ENCODE measurements at places on chromosomes 7 and 10.

- DNase-seq, result no peak
Observed at GRCh38 chr10:125116652-125117310, 43.6 kb downstream of the CTBP2 start.

DNA sequence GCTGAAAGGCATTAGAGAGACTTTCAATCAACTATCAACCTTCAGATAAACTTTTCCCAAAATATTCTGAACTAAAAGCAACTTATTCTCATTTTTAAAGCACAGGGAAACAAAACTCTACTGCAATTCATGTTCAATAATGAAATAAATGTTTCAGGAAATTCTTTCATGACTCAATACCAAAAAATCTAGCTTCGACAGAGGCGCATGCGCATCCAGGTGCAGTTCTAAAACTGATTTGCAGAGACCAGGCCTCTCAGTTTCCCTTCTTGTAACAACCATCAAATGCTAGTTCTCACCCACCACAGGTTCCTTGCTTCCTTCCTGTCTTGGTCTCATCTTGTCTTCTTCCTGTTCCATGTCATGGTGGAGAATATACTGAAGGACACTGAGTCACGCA lies 55.3 kb upstream of the NRBF2 start:
- DNase-seq, result no peak

DNA sequence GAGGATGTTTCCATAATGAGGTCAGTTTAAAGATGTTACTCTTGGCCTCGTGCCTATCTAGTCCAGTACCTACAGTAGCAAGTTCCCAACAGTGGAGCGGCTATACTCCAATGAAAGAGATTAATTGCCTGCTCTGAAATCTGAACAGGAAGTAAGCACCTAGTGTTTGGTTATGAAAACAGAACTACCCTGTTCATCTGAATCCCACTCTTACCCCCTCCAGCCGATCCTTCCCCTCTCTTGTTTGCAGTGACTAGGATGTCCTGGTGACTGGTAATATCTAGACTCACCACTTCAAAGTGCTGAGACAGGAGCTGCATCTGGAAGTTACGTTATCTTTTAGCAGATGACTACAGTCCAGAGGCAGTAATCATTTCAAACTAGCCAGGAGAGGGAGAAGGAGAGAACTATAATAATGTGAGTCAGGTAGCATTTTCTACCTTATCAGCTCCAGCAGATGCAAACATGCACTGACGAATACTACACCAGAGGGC lies 666.7 kb upstream of the NRP1 start:
- no peak for DNase-seq

DNA sequence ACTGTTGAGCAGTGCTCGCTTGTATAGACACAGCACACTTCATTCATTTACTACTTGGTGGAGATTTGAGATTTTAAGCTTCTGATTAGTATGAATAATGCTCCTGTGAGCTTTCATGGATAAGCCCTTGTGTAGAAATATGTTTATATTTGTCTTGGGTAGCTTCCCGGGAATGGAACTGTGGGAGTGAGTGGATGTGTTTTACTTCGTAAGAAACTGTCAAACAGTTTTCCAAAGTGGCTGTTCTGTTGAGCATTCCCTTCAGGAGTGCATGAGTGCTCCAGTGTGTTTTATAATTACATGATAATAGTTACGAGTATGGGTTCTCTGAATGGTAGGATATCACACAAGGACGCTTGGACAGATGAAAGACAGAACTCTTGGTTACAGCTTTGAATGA lies 49.4 kb downstream of the VWC2 start:
- no peak for DNase-seq

DNA sequence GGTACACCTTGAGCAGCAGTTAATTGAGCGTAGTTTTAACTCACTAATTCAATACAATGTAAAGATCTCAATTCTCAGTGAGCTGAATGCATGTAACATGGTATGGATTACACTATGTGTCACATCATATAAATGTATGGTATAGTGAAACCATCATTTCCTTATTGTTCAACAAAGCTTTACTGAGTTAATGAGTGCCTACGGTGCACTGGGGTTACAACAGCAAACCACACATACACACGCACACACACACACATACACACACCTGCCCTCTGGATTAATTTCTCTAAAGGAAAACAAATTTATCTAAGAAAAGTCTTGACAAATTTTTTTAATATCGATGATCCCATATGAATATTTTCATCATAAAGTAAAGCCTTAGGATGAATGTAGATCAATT lies 369.1 kb downstream of the MALRD1 start:
- no peak for DNase-seq
